ENCODE measurements at places on chromosomes 1 and 21.

GRCh38 chr1:201006450-201006849 is 17.1 kb downstream of the KIF21B start:
- no peak for DNase-seq

DNA sequence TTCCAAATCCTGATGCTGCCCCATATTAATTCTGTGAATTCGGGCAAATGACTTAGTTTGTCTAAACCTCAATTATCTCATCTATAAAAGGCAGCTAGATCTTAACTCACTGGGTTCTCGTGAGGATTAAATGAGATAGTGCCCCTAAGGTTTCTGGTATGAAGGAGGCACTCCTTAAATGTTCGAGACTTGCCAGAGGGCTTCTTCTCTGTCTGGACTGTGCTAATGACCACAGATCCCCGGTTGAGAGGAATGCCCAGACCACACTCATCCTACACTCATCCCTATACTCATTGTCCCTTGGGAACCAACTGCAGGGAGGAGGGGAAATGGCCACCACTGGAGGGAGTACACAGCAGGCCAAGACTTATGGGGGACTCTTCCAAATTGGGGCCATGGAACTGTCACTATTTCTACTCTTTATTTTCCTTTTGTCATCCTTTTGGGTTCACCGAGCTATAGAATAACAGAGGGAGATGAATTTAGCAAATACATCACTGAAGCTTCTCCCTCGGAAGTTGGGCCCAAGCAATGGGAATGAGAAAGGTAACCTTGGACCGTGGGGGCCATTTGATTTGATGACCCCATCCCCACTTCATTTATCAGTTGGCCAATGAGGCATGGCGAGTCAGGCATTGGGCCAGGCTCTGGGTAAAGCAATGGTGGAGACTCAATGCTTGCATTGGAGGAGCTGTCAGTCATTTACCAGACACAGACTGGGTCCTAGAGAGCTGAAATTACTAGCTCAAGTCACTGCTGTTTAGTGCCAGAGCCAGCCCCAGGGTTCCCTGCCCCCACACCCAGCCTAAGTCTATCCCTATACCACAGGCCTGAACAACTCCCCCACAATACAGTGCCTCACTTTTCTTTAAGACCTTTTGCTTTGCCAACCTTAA is 5.1 kb downstream of the ATF3 start:
- no peak for DNase-seq

- no peak for DNase-seq
These were observed 55.2 kb downstream of the TOMM20 start for GRCh38 chr1:235073331-235073967.

DNA sequence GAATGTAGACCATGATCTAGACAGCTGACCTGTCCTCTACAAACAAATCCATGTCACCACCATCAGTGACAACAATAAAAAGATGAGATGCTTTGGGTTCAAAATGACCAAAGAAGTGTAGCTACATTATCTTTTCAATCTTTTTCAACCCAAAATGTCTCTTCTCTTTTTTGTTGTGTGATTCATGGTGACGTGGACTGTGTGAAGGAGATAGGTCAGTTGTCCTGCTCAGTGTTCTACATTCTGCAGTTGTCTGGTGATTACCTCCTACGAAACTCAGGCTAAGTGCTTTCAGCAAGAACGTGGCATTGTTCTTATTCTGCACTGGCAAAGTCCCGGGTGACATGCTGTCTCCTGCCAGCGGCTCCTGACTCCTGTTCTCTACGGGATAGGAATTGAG is 73.1 kb downstream of the PRKAB2 start:
- no peak for DNase-seq

- DNase-seq, result no peak
These were observed 42.6 kb downstream of the C1orf198 start for GRCh38 chr1:230825761-230826160.

- no peak for DNase-seq
These were observed 66.4 kb upstream of the KLHDC7A start for GRCh38 chr1:18414321-18414720.

- no peak for DNase-seq
These were observed 9.5 kb upstream of the PARP1 start for GRCh38 chr1:226417350-226417749.

DNA sequence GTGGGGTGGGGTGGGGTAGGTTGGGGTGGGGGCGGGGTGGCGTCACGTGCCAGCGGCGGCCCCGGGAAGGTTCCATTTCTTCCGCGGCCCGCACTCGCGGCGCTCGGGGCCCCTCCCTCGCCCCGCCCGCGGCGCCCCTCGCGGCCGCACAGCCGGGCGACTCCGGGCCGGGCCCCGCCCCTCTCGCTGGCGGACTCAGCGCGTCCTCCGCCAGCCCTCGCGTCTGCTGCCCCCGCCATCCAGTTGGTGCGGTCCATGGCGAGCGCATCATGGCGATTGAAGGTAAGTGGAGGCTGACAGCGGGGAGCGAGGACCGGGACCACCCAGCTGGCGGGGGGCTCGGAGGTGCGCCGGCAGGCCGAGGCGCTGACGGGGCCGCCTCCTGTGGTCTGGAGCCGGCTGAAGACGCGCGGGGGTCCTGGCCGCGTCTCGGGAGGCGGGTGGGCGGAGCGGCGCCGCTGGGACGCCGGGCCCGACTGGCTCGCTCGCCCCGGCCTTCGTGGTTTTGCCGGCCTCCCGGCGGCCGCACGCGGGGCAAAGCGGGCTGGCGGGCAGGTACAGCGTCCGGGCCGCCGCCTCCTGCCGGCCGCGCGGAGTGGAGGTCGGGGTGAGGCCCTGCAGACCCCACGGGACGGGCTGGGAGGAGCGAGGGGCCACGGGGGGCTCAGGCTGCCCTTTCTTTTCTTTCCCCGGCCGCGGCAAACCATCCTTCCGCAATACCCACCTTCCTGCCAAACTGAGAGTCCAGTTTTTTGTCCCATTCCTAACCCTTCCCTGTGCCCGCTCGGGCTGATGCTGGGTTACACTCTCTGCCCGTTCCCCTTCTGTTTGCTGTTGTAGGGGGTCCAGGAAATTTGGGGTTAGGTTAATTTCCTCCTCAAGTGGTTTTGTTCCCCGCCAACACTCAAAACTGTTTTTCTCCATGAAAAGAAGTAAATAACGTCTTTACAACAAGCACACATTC is at the start of gene SYT14:
TSS of gene SYT14 (plus strand) at position 222 of the 964 bp plus-strand sequence. CDS start at position 270, 48 bp downstream.
- DNase-seq, result no peak

Data from uterus (tissue), 4 donors.